EH (cell line): ENCODE measurements at places on chromosomes 7 and 10.
A peak's percentile ranks its signal among the peaks of the same experiment; 100 is the strongest.

GRCh38 chr7:133672866-133673265 is 420.0 kb downstream of the EXOC4 start:
- DNase-seq, result no peak

GRCh38 chr7:76395965-76396726 is 13.4 kb downstream of the SSC4D start:
- no peak for DNase-seq

DNA sequence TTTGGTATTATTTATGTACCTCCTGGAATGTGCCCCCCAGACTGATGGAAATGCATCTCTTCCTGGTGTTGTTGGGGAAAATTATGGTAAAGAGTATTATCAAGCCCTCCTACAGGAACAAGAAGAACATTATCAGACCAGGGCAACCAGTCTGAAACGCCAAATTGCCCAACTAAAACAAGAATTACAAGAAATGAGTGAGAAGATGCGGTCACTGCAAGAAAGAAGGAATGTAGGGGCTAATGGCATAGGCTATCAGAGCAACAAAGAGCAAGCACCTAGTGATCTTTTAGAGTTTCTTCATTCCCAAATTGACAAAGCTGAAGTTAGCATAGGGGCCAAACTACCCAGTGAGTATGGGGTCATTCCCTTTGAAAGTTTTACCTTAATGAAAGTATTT is 17.0 kb downstream of the CSGALNACT2 start:
- no peak for DNase-seq

DNA sequence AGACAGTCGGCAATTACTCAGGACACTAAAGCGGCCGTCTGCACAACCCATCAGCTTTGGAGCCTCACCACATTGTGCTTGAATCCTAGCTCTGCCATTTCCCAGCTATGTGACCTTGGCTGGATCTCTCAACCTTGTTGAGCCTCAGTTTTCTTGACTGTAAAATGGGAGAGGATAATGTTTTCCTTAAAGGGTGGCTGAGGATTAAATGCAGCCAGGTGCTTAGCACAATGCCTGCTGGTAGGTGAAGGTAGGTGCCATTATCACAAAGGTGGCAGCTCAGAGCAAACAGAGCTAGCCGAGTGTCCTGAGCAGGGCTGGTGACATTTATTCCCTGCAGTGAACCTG is 508.5 kb upstream of the ZMIZ1 start:
- DNase-seq, result no peak

GRCh38 chr10:32911285-32912016 is 46.6 kb downstream of the ITGB1 start:
- DNase-seq, result no peak

- DNase-seq, result no peak
Measured at GRCh38 chr10:51588984-51589383, 110.4 kb downstream of the CSTF2T start.

GRCh38 chr10:30178356-30178964 is 119.1 kb upstream of the JCAD start:
- peak; percentile 86 for DNase-seq
